Putamen (tissue), 1 donor: ENCODE measurements at places on chromosomes 13 and 19.

DNA sequence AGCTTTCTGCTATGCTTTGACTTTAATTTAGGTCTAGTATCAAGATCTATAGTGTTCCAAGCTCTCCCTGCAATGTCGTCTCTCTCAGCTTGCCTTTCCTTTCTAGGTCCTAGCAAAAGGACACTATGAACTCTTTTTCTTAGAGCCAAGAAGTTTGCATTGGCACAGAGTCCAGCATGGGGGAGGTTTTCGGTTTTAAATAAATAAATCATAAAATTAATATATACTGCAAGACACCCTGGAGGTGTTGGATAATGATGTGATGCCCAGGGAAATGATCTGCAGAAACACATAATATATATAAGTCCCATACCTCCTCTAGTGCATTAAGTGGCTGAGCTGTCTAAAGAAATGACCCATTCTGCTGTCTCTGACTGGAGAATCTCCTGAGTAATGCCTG, 316.4 kb upstream of the MAB21L1 start:
- DNase-seq = no peak

GRCh38 chr13:67791047-67791446, 560.9 kb upstream of the PCDH9 start:
- no peak for DNase-seq

GRCh38 chr13:20769091-20769490, 4.7 kb downstream of the EEF1AKMT1 start:
- DNase-seq = no peak

GRCh38 chr19:48400018-48400742, 6.7 kb downstream of the GRIN2D start:
- DNase-seq = no peak

DNA sequence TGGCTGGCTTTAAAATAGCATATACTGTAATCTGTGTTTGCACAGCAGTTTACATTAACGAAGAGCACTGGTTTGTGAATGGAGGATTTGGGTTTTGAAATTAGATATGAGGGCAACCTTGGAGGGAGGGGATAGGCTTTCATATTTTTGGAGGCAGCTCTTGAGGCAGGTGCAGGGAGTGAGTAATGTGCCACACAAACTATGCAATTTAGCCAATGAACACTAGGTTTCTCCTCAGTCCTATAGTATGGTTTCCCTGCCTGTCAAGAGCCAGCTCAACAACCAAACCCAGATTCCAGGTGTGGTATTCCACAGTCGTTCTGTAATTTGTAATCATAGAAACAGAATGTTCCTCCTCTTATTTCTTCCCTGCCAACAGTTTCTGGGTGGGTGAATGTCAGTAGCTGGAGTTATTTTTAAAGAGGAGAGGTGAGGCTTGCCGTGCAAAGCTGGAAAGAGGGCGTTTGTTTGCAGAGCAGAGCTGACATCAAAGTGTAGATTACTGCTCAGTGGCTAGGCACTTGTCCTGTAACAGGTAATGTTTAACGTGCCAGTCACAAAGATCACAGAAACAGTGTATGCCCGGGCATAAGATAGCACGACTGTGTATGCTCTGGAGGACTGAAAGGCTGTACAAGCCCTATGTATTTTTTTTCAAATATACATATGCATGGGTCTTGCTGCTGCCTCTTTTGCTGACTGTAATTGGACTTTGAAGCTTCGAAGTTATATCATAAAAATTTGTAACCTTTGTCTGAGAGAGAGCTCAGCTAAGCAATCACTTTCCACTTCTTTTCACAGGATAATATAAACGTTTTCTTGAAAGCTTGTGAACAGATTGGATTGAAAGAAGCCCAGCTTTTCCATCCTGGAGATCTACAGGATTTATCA, 124.2 kb downstream of the LMO7 start:
- peak; percentile 78 for DNase-seq

DNA sequence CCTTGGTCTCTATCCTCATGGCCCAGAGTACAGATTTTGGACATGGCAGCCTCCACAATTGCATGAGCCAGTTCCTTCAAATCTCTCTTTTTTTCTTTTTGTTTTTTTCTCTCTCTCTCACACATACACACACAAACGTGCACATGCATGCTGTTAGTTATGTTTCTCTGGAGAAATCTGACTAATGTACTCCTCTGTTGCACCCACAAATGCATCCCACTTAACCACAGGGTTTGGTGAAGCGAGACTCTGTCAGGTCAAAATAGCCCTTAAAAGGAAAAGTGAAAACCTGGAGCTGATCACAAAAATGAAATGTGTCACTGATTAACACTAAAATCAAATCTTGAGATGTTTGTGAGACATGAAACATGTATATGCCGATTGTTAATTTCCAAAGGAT, 374.6 kb upstream of the ARGLU1 start:
- no peak for DNase-seq

- DNase-seq = no peak
Observed at GRCh38 chr19:35559281-35559659, 4.2 kb downstream of the ATP4A start.

DNA sequence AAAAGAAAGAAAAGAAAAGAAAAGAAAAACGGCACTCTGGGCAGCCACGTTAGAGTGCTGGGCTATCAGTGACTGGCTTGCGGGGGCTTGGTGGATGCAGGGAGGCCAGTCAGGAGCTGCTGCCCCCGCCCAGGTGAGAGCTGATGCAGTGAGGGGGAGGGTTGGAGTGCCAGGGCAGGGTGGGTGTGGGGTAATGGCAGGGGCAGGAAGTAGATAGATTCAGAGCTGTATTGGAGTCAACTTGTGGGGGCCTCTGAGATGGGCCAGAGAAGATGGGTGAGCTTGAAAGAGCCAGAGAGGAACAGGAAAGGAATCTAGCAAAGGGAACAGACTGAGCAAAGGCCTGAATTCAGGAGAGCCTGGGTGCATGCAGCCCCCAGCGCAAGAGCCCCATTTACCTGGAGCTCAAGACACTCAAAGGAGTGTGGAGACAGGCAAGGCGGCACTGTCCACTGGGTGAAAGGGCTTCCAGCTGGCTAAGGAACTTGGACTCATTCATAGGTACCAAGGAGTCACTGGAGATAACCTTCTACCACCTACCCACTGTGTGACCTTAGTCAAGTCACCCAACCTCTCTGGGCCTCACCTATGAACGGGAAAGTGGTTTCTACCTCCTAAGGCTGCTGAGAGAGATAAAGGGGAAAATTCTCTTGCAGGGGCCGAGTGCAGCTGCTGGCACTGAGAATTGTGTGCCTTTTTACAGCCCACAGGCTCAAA, 20.2 kb downstream of the VSTM2B start:
- no peak for DNase-seq

GRCh38 chr19:55546822-55547614, 1.7 kb upstream of the SBK3 start:
- DNase-seq = no peak

DNA sequence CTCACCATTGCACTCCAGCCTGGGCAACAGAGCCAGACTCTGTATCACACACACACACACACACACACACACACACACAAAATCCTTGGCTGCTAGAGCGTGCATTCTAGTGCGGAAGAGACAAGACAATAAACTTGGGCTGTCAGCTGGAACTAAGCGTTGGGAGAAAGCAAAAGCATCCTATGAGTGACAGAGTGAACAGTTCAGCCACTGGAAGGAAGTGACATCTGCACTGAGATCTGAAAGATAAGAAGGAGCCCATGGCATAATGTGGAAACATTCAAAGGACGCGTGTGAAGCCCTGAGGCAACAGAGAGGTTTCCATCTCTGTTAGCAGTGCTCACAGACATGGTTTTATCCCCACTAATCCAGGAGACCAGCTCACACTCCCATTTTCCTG, 3.5 kb upstream of the SLC1A5 start:
- DNase-seq = no peak

GRCh38 chr19:49761625-49762311, 1.3 kb downstream of the TSKS start:
- DNase-seq = no peak

GRCh38 chr13:27182844-27183497, 11.4 kb upstream of the USP12 start:
- no peak for DNase-seq

- no peak for DNase-seq
Observed at GRCh38 chr13:63741029-63741813, 2325.6 kb upstream of the PCDH20 start.
